Natural killer cell (primary cell): ENCODE measurements at places on chromosomes 7 and 10. TPM values are rescaled to one million over a fixed set of nuclear protein-coding genes. Genes with fewer than 3 reads are reported as not detected.

GRCh38 chr10:132464256-132465192 lies 67.5 kb downstream of the PWWP2B start:
- H3K27me3 ChIP-seq, result no peaks in the 10 kb centered on the region
- no peaks in the 10 kb centered on the region for H3K36me3 ChIP-seq
- H3K4me1 ChIP-seq, result no peaks in the 10 kb centered on the region
- no peak overlapping the region for H3K4me3 ChIP-seq
- no peak overlapping the region for H3K27ac ChIP-seq
- no peak for DNase-seq

NACAD gene
- 0.78 TPM for total RNA-seq

GRCh38 chr10:118216020-118216419 lies 126.1 kb downstream of the FAM204A start:
- no peaks in the 10 kb centered on the region for H3K36me3 ChIP-seq
- no peak overlapping the region for H3K4me3 ChIP-seq
- no peaks in the 10 kb centered on the region for H3K27me3 ChIP-seq
- no peak for DNase-seq

GRCh38 chr10:97762056-97762455 lies 9.7 kb downstream of the SFRP5 start:
- H3K27ac ChIP-seq, result no peak overlapping the region
- peaks cover 45% of the 10 kb centered on the region for H3K36me3 ChIP-seq
- H3K4me3 ChIP-seq, result no peak overlapping the region

- no peak for DNase-seq
- H3K27ac ChIP-seq, result no peak overlapping the region
Measured at GRCh38 chr10:75024971-75025523, 86.4 kb upstream of the SAMD8 start.

TMEM196 gene
- not detected for total RNA-seq

GRCh38 chr7:157514746-157515145 lies 177.9 kb downstream of the DNAJB6 start:
- DNase-seq, result peak; percentile 5
- no peak overlapping the region for H3K4me3 ChIP-seq
- no peaks in the 10 kb centered on the region for H3K4me1 ChIP-seq
- H3K27ac ChIP-seq, result no peak overlapping the region
- peaks cover 2% of the 10 kb centered on the region for H3K27me3 ChIP-seq

DNA sequence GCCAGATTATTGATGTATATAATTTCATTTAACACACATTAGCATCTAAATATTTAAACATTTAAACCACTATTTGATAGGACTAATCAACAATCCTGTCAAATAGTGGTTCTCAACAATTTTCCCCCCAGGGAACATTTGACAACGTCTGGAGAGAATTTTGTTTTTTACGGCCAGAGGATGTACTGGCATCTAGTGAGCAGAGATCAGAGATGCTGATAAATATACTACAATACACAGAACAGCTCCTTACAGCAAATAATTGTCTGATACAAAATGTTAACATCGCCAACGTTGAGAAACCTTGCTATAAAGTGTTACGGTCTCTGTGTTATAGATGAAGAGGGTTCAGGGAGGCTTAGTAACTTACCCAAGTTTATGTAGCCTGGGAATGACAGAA lies 25.0 kb upstream of the TMEM229A start:
- no peak overlapping the region for H3K27ac ChIP-seq
- H3K4me3 ChIP-seq, result no peak overlapping the region
- no peak for DNase-seq
- no peaks in the 10 kb centered on the region for H3K36me3 ChIP-seq
- H3K27me3 ChIP-seq, result no peaks in the 10 kb centered on the region

ZNF487 gene
- total RNA-seq, result 22.8 TPM

GRCh38 chr7:113281223-113281622 lies 162.9 kb upstream of the SMIM30 start:
- no peaks in the 10 kb centered on the region for H3K4me1 ChIP-seq
- H3K36me3 ChIP-seq, result no peaks in the 10 kb centered on the region
- H3K27me3 ChIP-seq, result no peaks in the 10 kb centered on the region
- no peak overlapping the region for H3K27ac ChIP-seq
- no peak for DNase-seq

ANXA11 gene
- 213 TPM for total RNA-seq

DNA sequence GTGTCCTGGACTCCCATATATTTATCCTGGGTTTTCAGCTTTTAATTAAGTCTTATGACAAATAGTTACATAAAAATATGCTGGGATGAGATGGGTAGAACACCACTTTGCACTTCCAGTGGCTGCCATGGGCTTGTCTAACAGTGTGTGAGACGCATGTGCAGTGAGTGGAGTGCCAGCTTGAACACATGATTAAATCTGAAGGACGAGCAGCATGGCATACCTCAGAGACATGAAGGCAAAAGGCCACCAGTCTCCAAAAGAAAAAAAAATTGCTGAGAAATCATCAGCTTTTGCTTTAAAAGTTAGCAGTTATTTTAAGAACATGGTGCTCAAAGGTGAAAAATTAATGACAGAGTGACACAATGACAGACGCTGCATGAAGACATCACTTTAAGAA lies 139.0 kb upstream of the ADCY1 start:
- no peak overlapping the region for H3K27ac ChIP-seq
- H3K4me3 ChIP-seq, result no peak overlapping the region
- H3K36me3 ChIP-seq, result no peaks in the 10 kb centered on the region
- no peaks in the 10 kb centered on the region for H3K27me3 ChIP-seq
- no peak for DNase-seq
